Dorsolateral prefrontal cortex (tissue), 122 donors: ENCODE measurements at places on chromosomes 12 and 14.

GRCh38 chr14:104228221-104228620, 89.8 kb downstream of the KIF26A start:
- peak; percentile 21 for DNase-seq

DNA sequence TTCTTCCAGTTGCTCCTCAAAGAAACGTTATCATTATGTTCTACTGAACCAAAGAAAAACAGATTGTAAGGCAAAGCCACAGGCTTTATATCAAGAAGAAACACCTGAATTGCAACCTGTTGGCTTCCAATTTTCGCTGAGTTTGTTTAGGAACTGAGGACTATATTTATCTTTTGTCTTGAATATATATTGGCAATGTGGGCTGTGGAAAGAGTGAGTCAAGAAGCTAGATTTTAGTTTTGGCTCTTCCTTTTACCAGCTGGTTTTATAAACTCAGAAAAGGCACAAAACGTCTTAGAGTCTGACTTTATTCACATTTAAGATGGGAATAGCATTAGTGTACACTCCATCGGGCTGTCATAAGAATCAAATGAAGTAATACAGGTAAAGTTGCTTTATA, 10.4 kb upstream of the PTHLH start:
- no peak for DNase-seq

GRCh38 chr14:66603945-66604344, 96.0 kb downstream of the GPHN start:
- DNase-seq = no peak

DNA sequence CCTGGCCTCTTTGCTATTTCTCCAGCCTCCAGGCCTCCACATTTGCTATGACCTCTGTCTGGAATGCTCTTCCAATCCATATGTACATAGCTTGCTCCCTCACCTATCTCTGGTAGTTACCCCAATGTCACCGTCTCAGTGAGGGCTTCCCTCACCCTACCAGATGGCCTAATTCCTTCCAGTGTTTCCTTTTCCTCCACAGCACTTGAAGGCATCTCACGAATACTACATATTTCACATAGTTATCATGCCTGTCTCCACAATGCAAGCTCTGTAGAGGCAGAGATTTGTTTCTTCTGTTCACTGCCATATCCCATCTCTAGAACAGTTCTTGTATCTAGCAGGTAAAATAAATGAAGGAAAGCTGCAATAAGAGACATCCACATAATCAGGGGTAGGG, 21.3 kb upstream of the HSP90B1 start:
- DNase-seq = no peak

DNA sequence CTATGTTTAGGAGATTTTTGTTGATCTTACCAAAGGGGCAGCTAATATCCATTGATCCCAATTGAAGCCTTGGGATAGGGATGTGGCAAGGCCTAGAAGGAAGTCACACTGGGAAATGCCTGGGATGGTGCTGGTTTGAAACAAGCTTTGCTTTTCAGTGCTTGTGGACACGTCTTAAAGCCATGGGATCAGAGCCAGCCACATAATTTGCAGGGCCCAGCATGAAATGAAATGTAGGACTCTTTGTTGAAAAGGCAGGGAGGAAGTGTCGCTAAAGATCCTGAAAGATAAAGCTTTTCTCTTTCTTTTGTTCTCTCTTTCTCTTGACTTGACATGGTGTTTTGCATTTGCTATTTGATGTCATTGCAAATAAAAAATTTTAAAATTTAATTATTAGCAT, 5.0 kb downstream of the TTC9 start:
- DNase-seq = no peak

DNA sequence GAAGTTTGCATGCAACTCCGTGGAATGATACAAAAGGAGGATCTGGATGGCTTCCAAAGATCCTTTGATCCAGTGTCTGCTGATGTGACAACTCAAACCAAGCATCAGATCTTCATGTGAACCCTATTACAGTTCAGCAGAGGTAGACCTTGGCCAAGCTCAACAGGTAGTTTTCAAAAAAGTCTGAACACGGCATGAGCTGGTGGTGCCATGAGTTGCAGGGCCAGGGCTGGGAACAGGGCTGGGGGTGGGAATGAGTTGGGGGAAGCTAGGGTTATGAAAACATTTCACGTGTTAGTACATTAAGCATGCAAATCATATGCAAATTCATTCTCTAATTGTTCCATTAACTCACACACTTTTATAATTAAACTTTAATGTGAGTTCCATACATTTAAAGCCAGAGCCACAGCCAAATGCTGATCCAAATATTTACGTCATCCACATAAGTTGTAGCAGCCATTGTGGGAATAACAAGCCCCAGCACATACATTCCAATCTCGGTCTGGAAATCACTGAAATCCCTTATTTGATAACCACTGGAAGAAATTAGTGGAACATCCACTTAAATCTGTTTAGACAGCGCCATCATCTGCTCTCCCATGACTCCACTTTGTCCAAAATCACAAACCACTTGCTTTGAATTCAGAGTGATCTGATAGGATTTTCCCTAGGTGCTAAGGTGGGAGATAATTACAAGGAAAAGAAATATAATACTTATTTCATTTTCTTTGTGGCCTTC, 158.5 kb downstream of the APAF1 start:
- no peak for DNase-seq

DNA sequence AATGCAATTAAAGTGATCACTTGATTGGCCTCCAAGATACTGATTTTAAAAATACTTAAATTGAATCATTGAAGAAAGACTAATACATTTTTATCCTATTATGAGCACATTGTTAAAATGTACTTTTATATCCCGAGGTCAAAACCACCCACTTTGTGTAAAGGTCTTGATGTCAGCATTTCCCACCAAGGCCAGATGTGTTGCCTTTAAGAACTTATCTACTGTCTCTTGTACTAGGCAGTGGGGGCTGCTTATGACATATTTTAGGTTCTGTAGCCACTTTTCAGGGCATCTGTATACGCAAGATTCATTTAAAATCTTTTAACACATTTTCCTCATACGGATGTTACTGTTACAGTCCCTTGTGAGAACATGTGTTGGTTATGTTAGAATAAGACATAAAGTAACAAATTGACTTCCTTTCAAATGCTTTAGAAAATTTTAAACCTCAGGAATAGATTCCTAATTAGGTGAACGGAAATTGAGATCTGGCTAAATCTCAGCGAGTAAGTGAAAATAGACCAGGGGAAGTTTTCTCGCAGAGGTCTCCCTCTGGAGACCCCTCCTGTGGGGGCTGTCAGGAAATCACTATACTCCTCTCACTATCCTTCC, 456.2 kb downstream of the ADAMTS20 start:
- no peak for DNase-seq

DNA sequence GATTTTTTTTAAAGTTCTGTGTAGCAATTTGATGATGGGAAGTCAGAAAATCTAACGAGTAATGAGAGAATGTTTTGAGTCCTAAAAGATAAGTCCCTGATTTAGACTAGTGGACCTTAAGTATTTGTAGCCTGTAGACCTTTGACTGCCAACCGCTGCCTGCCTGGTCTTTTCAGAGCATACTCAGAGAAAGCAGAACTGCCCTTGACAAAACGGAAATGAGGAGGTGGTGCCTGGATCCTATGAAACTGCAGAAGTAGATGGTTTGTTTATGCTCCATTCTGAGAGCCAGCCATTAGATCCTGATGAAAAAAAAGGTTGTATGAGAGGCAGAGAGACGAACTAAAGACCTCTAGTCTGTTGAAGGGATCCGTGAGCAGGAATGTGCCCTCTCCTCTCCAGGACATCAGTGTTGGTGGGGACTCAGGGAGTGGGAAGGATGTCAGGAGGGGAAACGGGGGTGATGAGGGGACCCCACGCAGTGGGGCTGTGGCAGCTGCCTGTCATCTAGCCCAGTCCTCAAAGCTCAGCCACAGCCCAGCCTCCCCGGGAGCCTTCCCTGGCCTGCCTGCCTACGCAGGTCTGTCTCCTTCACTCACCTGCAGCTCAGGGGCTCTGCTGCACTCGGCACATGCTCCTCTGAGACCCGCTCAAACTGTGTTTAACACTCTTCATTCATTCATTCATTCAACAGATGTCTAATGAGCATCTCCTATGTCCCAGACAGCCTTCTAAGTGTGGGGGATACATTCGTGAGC, 447.5 kb downstream of the AACS start:
- DNase-seq = no peak

- DNase-seq = no peak
Observed at GRCh38 chr12:128138125-128138524, 128.8 kb upstream of the TMEM132C start.

DNA sequence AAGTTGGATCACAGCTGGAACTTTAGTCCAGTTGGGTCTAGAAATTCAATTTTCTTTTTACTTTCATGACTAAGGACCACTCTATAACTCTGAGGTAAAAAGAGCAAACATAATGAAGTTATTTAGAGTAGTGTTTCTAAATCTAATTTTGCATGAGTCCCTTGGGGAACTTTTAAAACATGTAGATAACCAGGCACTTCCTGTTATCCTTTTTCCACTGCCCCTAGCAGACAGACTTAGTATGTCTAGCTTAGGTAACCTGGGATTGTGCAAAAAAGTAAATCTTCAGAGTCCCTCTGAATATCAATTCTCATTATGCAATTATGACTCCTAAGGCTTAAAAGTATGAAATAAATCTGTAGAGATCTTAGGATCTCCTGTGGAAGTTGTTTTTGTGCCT, 371.2 kb downstream of the DIO2 start:
- no peak for DNase-seq

- no peak for DNase-seq
Observed at GRCh38 chr12:20475542-20475941, 107.2 kb downstream of the PDE3A start.

DNA sequence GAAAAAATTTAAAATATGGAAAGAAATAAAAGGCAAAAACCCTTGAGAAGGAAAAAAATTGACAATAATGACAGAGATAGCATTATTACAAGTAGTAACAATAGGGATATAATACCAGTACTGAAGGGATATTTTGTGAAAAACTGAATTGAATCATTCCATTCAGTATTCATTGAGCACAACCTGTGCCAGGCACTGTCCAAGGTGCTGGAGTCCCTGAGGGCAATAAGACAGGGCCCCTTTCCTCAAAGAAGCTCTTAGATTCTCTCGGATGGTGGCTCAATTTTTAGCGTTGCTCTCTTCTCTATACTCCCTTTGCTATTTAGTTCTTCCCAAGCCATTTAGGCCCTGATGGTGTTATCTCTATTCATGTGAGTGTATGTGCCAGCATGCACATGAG, 34.3 kb upstream of the GAS2L3 start:
- DNase-seq = no peak

- DNase-seq = no peak
Observed at GRCh38 chr12:81274637-81275529, 197.0 kb downstream of the ACSS3 start.

GRCh38 chr12:52976574-52977071, 27.7 kb downstream of the KRT18 start:
- no peak for DNase-seq

GRCh38 chr12:105774037-105774436, 364.7 kb downstream of the NUAK1 start:
- DNase-seq = no peak

- no peak for DNase-seq
Observed at GRCh38 chr12:110861729-110862128, 14.9 kb downstream of the CCDC63 start.

DNA sequence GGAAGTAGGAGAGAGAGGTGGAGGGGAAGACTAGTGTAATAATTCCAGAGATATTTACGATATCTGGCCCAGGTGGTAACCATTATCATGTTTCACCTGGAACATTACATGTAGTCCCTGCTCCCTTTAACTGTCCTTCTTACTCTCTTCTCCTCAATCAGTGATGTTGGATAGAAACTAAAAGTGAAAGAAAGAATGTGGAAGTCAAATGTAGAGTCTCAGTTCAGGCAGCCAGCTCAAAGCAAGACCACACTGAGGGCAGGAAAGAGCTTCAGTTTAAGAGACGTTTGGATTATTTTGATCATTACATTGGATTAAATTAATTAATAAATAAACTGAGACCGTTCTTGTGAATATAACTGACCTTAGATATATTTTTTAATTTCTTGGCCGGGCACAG, 594.4 kb downstream of the FLRT2 start:
- no peak for DNase-seq

DNA sequence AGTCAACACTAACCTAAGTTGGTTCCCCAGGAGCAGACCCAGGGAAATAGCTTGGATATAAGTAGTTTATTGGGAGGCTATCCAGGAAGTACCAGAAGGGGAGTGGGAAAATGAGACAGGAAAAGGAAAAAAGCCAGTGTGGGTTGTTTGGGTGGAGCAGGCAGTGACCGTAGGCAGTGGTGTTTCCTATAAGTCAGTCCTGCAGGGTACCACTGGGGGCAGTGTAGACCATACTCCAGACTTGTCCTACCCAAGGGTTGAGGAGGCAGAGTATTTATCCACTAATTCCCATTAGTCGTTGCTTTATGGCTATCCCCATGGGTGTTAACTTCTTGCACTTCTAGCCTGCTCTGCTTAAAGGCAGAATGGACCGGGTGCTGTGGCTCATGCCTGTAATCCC, 6.4 kb upstream of the CCDC60 start:
- DNase-seq = no peak

DNA sequence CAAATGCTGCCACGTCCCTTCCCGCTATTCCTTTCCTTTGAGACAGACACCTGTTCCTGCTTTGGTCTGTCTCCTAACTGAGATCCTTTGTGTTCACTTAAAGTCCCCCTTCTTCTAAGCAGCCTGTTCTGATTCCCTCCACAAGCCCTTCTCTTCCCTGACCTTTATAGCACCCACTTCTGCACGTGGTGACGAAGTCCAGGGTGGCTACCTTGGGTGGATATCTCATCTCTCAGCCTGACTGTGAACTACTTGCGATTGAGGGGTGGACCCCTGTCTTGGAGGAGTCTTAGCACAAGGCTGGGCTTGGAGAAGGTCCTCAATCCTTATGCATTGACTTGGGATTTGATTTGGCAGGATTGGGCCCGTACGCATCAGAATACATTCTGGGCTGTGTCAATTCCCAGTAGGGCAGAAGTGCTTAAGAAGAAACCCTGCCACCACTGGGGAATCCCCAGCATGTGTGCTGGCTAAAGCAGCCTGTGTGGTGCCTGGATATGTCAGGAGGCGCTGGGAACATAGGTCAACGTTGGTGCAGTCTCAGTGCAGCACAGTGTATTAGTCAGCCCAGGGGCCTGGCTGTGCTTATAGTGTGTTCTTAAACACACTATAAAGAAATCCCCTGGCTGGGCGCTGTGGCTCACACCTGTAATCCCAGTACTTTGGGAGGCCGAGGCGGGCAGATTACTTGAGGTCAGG, 23.6 kb downstream of the KRT80 start:
- no peak for DNase-seq

- DNase-seq = no peak
Observed at GRCh38 chr12:99435095-99435791, 212.3 kb upstream of the GARIN6 start.

DNA sequence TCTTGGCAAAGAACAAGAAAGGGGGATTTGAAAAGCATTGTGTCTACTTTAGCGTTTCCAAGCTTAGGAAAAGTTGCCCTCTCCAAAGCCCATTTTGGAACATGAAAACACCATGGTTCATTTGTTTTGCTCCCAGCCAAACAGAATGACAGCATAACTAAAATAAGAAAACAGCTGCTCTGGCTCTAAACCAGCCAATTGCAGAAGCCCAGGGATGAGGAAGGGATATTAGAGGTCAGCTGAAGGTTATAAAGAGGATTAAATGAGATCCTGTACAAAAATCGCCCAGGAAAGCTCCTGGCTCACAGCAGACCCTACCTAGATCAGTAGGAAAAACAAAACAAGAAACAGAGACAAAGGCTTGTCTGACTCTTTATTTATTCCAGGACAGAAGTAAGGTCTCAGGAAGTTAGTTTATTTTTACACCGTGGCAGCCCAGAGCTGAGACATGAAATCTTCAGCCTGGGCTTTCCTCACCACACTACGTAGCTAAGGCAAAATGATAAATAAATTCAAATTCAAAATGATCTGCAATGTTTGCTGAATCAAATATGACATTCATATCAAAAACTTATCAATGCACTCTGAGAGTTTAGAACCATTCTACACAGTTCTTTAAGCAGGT, 25.9 kb downstream of the SPX start:
- no peak for DNase-seq
